SW480 (cell line): ENCODE measurements at places on chromosomes 3 and 15.

DNA sequence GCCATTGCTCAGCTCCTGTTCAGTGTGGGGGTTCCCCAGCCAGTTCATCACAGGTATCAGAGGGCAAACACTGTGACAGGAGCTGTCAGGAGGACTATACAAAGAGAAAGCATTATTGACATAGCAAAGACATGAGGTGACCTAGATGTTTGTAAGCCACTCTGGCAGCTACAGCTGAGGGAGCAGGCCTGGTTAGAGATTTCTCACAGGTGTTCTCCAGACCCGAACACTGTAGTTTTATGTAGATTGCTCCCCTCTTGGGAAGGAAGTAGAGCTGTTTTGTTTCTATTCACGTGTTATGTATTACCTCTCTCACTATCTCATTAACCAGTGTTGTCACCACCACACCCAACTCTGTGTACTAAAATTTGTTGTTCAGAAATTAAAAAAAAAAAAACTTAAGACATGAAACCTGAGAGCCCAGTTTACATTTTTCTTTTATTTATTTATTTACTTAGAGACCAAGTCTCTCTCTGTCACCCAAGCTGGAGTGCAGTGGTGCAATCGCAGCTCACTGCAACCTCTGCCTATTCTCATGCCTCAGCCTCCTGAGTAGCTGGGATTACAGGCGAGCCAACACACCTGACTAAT is 123.7 kb downstream of the RBPMS2 start:
- DNase-seq, result no peak

- DNase-seq, result peak; percentile 33
These were observed at the start of gene BHLHE40 for GRCh38 chr3:4979428-4980228. BHLHE40 (plus strand) TSS chr3:4979437; CDS start chr3:4979719, 282 bp downstream.

DNA sequence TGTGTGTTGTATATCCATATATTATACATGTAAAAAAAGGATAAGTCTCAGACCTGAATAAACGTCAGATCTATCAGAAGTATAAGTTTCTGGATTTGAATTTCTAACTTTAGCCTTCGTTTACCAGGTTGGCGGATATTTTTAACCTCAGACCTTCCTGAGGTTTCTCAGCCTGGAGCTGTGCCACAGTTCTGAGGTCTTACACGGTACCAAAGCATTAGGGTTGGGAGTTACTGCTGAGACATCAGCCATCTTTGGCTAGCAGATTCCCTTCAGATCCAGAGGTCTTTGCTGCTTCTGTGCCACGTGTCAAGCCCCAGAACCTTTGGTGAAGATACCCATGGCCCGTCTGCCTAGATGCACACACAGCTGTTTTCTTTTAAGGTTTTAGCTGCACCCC is 84.7 kb downstream of the PPP2R3A start:
- DNase-seq, result no peak

GRCh38 chr3:16912400-16913263 is 27.9 kb downstream of the PLCL2 start:
- no peak for DNase-seq

DNA sequence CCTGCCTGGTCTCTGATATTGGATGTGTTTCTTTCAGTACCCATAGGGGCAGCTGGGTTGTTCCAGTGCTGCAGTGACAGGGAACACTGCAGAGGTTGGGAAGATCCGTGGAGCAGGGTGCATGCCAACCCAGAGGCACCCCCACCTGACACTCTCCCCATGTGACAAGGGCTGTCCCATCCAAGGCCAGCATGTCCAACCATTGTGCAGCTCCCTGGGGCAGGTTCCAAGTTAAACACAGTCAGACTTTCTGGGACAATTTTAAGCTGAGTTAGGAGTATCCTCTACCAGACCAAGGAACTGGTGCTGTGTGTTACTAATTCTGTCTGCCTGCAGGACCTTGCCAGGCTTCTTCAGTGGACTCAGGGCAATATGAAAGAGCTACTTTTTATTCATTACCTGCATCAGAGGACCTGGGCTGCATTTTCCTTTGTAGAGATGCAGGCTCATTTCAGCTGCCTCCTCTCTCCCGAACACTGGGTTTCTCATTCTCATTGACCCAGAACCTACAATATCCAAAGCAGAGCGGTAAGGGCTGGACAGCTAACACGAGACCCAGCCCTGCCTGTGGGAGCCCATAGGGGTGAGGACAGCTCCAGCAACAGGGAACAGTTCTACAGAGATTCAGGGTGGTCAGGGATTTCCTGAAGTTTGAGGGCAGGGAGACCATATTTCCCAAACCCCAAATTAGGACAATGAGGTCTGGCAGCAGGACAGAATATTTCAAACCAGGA is 72.7 kb downstream of the SPSB4 start:
- DNase-seq, result no peak

DNA sequence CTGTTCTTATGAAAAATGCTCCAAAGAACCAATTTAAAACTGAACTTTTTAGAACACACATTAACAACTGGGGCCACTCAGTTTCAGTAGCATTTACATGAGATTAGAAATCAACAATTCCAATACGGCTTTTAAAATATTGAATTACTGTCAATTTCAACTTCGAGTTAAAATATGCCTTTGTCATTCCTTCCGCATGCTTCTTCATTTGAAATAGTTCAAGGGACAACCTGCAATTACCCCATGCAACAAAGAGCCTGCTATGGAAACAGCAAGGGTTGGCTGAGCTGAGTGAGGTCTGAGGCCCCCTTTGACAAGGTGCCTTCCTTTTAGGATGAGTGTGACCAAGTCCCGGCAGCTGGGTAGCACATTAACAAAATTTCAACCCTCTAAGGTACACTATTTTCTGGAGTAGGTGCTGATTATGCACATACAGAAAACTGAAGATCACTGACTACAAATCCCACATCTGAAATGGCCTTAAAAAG is 11.6 kb downstream of the PDCD10 start:
- no peak for DNase-seq

DNA sequence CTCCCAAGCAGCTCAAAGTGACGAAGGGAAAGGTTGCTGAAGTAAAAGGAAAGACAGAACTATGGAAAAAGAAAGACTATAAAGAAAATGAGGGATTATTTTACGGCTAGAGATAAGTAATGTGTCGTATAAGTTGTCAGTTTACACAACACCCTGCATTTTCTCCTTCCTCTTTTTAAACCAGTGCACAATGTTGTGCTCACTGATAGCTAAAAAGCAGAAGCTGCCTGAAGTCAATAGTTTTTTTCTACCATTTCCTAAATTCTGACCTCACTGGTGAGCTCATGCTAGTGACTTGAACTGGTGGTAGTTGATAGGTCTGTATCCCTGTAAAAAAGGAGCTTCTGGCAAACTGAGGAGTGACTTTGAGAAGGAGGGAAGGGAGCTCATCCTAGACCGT is 368.6 kb upstream of the GBE1 start:
- no peak for DNase-seq

- DNase-seq, result peak; percentile 31
These were observed 1.7 kb downstream of the LRRC2 start for GRCh38 chr3:46564190-46565021.

- DNase-seq, result no peak
These were observed 1417.0 kb downstream of the ZPLD1 start for GRCh38 chr3:103851793-103852192.

DNA sequence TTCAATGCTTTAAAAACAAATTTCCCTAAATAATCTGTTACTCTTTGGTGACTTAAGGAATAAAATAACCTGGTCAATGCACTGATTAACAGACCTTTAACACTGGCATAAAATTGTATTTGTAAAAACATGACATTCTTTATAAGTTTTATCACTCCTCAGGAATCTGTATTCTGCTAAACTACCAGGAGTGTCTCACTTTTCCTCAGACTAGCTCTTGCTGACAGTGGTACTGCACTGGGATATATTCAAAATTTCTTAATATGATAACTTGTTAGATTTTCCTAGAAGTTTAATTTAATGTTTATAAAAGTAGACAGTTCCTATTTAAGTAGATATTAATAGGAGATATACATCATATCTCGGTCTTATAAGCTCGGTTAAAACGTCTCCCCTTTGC is 363.4 kb upstream of the ARHGEF26 start:
- DNase-seq, result no peak

- DNase-seq, result no peak
These were observed 368.7 kb upstream of the ARHGEF26 start for GRCh38 chr3:153752405-153753027.

- DNase-seq, result no peak
These were observed 172.1 kb downstream of the TP63 start for GRCh38 chr3:189803254-189803653.

DNA sequence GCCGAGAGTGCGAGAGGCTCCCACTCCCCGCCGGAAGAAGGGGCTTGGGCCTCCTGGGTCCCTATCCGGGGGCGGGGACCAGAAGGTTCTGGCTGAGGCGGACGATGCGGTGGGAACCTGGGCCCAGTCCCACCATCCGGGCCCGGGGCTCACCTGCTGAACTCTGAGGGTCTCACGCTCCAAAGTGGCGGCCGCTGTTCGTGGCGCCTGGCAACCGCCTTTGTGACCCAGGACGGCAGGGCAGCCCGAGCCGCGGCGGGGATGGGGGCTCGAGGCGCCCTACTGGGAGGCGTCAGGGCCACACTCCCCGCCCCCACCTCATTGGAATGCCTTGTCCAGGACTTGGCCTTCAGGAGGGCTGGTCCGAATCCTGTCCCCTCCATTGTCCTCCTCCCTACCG is at the start of gene FANCD2OS:
Gene FANCD2OS, minus strand, starts transcription at position 165 of the 400 bp plus-strand sequence. CDS start 3,481 bp downstream, outside the sequence.
- DNase-seq, result no peak

GRCh38 chr15:70258369-70259027 is 160.8 kb upstream of the TLE3 start:
- peak; percentile 14 for DNase-seq

- DNase-seq, result no peak
These were observed 14.5 kb upstream of the FAN1 start for GRCh38 chr15:30889196-30889595.

DNA sequence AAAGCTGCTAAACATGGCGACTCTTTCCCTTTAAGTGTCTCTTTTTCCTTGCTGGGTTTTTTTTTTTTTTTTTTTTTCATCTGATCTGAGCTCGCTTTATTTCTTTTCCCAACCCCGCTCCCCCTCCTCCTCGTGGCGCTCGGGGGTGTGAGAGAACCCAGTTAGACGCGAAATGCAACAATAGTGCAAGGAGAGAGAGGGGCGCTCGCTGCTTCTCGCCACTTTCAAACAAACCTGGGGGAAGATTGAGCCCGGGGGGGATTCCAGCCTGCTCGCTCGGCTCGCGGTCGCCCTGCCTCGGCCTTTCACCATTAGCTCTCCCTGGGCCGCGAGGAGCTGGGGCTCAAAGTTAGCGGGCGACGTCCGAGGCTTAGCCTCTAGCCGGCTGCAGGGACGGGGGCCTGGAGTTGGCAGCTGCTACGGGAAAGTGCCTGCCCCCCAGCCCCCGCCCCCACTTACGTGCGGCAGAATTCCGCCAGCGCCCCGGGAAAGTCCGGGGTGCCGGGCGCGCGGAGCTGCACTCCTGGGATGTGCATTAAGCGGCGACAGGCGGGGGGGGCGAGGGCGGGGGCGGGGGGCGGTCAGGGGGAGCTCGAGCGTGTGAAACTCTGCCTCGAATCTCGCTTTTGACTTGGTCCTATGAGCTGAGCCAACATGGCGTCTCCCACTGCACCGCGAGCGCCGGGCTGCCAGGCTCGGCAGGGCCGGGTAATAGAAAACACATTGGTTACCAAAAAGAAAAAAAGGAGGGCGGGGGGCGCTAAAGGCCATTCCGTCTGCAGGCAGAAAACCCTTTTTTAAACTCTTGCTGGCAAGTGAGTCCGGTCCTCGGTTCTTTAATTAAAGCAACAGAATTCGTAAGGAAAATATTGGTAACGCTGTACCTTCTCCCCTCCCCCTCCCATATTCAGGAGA is 10.4 kb downstream of the NR2F2 start:
- DNase-seq, result peak; percentile 53

DNA sequence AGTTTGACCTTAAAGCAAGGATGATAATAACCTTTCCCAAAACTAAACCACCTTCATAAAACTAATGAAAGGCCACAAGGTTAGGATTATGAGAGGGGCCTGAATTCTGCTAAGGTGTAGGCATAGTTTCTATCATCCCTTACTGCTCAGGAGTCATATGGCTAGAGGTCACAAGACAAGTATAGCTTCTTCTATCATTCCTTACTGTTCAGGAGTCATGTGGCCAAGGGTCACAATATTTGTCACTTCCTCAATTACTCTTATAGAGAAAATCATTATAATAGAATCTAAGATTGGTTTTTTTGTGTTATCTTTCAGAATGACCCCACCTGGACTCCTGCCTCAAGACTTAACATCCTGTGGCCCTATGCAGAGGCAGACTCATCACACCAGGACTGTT is 36.6 kb downstream of the HERC1 start:
- DNase-seq, result no peak

DNA sequence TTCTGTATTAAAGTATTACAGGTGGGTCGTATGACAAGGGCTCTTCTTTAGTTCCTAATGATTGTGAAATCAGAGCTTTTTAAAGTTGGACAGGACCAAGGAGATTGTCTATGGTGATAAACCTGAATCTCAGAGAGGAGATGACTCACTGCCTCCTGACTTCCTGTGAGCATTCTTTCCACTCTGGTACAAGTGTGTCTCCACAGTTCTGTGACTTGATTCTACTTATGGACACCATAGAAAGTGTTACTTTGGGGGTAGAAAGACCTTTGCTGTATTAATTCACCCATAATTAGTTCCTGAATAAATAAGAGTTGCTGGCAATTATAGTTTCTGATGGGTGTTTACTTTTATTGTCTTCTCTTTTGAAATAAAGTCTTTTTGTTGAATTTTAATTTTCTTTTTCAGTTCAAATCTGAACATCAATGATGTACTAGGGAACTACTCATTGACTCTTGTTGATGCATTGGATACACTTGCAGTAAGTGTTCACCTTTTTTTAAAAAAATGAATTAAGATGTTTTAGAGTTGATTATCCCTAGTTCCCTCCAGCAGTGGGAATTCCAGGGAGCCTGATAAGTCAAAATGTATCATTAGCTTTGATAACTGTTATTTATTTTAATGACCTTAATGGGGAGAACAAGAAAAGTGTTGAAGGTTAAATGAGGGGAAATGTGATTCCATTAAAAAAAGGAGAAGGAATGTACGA is 7.4 kb downstream of the EDEM1 start:
- peak; percentile 72 for DNase-seq

GRCh38 chr15:50872832-50873426 is 35.6 kb upstream of the AP4E1 start:
- DNase-seq, result no peak

DNA sequence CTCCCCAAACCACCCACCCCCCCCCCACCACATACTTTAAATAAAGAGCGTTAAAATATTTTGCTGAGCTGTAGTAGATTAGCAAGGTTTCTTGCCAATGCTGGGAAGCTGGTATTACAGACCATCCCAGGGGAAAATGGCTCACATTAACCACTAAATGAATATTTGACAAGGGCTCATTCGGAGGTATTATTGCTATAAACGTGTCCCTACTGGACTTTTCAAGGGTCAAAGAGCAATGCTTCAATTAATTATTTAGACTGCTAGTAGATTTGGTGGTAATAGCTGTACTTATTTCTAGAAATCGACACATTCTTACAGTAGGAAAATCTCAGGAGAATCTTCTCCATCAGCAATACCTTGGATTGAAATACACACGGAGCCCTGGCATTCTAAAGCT is 5.2 kb downstream of the SOX2 start:
- no peak for DNase-seq

GRCh38 chr15:50655555-50655954 is 31.0 kb downstream of the TRPM7 start:
- DNase-seq, result no peak

GRCh38 chr15:83697716-83698115 is 43.8 kb downstream of the ADAMTSL3 start:
- DNase-seq, result no peak
